ENCODE measurements at places on chromosomes 1 and 21.

DNA sequence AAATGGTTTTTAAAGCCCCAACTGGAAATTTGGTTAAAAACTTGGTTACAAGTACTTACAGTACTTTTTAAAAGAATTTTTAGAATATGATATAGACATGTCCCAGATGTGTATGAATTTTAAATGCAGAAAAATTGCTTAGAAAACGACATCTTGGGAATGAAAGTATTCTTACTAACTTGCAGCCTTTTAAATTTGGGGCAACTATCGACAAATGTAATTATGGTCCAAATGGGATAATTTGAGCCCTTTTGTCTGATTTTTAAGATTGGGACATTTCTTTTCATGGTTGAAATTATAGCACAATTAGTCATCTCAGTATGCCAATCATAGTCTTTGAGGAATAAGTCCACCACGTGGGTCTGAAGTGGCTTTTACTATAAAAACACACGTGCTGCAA lies 43.2 kb upstream of the MTR start:
- DNase-seq, result no peak

- no peak for DNase-seq
Measured at GRCh38 chr1:159067699-159068621, 8.6 kb downstream of the AIM2 start.

DNA sequence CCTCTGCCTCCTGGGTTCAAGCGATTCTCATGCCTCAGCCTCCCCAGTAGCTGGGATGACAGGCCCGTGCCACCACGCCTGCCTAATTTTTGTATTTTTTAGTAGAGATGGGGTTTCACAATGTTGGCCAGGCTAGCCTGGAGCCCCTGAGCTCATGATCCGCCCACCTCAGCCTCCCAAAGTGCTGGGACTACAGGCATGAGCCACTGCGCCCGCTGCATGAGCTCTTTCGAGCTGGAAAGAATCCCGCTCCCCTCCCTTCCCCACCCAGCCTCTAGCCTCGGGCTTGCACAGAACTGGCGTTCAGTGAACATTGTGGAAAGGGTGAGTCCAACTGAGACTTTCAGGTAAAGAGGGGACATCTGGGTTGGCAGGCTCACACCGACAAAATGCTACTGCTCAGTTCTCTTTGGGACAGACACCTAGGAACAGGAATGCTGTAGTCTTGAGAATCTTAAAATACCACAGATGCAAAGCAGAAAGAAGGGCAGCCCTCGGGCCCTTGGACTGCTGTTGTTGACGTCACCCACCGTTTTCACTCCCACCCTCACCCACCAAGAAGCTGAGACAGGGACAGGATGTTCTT lies 9.7 kb upstream of the GNG4 start:
- DNase-seq, result no peak

- no peak for DNase-seq
Measured at GRCh38 chr1:238409932-238410331, 519.2 kb upstream of the ZP4 start.
